ENCODE measurements at places on chromosomes 11 and 22.

DNA sequence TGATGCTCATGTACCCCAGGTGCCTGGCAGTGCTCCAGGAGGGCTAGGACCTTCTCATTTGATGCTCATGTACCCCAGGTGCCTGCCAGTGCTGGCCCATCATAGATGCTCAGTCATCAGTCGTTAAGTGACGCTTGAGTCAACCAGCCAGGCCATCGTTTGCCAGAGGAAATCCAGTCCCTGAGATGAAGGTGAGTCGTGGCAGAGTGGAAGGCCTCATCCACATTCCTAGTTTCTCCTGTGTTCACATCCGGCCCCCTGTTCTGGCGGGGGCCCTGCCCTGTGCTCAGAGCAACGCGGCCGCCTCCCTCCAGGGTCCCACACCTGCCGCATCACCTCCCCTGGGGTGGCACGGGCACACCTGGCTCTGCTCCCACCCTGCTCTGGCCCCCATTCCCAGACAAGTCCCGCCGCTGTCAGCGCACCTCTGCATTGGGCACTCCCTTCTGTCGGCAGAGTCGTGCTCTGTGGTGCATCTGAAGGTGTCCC is 279.9 kb downstream of the BRD1 start:
- DNase-seq, result no peak

GRCh38 chr11:102552020-102552419 is 21.5 kb upstream of the MMP7 start:
- no peak for DNase-seq

DNA sequence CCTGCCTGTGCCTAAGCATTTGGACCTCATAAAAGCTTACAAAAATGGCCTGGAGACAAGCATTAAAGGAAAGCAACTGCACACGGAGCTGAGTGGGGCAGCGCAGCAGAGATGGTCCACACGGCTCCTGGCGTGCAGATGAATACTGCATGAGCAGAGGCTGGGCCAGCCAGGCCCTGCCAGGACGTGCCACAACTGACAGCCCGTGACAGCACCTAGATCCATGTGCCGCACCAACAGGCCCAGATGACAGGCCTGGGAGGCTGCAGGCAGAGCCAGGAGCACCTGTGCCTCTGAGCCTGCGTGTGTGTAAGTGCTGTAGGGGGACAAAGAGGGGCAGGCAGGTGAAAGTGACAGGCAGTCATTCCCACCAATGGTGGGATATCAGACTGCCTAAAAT is 33.4 kb downstream of the MICAL3 start:
- no peak for DNase-seq

GRCh38 chr11:71244116-71244810 is 8.1 kb downstream of the SHANK2 start:
- no peak for DNase-seq

DNA sequence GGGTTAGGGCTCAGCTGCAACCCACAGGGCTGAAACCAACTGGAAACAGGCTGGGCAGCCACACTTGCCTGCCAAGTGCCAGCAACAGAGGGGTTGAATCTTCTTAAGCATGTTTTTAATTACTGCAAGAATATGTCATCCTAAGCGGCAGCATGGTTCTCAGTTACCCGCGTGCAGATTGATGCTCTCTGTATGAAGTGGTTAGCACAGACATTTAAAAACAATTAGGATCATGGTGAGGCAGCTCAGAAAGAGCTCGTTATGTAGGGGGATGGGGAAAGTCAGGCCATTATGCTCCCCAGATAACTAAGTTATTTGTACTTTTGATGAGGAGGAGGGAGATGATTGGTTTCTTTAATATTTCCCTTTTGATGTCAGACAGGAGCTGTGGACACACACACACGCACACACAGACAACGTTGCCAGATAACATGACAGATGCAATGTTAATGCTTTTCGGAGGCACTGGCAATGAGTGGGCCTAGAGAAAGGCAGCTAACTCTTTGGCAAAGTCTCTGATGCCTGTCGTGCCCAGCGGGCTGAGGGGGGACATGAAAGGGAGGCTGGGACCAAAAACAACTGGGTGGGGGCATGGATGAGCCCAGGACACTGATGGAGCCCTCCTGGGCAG is 389.7 kb downstream of the NXPE2 start:
- DNase-seq, result no peak

DNA sequence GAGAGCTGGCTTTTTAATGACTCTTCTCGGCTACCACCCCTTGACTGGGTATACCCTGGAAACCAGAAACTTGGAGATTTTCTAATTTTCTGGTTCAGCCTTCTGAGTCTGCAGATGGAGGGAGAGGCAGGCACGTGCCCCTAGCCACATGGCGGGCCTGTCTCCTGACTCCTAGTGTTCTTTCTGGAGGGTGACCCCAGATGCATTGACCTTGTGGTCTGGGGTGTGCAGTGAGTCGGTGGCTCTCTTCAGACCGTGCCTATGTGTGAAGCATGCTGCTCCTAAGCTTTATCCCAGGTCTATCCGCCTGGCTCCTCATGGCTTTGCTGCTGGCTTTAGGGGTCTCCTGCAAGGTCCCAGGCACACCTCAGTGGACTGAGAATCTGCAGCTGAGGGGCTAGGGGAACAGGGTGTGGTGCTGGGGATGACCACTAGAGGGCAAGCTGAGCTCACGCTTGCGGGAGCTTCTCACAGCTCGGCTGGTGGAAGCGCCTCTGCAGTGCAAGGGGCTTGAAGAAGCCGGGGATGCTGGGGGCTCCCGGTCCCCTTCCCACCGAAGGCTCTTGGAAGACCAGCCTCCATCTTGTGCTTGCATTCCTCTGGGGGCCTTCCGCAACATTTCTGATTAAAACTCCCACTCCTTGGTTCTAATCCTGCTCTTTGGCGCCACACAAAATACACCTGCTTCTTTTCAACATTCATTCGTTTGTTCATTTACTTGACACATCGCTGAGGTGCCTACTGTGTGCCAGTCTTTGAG is 51.8 kb downstream of the OTOG start:
- peak; percentile 58 for DNase-seq

- DNase-seq, result peak; percentile 40
These were observed 35.7 kb upstream of the DKK3 start for GRCh38 chr11:12043959-12044791.

- DNase-seq, result no peak
These were observed 904 bp downstream of the C2CD3 start for GRCh38 chr11:74169738-74170458.

DNA sequence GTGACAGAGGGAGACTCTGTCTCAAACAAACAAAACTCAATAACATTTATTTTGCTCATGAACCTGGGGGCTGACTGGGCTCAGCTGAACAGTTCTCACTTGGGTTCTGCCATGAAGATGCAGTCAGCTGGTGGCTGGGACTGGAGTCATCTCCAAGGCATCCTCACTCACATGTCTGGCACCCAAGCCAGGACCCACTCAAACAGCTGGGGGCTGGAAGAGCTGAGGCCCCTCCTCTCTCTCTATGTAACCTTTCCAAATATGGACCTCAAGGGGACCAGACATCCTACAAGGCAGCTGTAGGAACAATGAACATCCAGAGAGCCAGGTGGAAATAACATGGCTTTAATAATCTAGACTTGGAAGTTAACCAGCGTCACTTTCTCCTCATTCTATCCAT is 16.8 kb downstream of the HSPA8 start:
- no peak for DNase-seq

DNA sequence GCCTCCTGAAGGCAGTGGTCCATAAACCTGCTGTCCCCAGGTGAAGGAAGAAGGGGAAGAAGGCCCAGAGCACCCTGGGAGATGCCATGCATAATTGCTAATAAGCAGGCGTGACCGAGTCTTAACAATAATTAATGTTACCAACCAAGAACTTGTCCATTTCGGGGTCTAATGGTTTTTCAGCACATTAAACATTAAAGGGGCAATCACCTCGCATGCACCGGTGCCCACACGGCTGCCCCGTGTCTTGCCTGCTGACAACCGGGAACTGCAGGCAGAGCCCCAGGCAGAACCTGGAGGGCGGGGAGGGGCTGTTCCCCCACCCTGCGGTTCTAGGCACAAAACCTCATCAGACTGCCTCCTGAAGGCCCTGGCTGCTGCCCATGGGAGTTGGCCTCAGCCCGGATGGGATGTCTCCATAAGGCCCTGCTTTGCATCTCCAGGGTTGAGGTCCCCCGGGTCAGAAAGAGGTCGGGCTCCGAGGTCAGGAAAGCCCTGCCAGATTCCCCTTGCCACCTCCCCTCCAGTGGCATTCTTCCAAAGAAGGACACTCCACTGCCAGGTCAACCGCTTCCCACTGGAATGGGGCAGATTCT is 169.0 kb downstream of the BUD13 start:
- DNase-seq, result no peak

GRCh38 chr11:7905961-7906429 is 25.1 kb downstream of the OR10A6 start:
- no peak for DNase-seq

DNA sequence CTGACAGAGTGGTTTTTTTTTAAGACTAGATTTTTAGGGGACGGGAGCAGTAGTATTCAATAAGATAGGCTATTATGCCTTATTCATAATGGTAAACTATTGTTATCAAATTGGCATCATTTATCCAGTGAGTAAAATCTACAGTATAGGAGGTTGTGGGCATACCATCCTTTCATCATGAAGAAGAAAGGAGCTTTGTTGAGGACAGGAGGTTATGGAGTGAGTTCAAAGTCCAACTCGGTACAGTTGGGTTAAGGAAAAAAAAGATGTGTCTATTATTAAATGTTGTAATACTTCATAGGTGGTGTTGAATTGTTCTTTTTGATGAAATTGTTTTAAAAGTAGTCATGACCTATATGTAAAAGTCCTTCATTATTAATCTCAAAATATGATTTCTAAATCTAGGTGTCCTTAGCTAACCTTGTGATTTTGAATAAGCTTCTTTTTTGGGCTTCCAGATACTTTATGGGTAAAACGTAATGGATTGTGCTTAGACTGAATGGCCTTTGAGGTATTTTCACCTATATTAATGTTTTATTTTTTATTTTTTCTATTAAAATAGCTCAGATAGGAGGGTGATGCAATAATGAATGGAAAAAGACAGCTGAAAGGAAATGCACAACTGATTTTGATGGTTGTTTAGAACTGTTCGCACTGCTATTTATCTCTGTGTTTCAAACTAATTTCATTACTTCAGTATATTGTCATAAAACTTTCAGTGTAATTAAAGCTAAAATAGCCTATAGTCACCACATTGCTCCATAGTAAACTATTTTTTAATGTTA is 15.3 kb upstream of the CNTF start:
- no peak for DNase-seq

DNA sequence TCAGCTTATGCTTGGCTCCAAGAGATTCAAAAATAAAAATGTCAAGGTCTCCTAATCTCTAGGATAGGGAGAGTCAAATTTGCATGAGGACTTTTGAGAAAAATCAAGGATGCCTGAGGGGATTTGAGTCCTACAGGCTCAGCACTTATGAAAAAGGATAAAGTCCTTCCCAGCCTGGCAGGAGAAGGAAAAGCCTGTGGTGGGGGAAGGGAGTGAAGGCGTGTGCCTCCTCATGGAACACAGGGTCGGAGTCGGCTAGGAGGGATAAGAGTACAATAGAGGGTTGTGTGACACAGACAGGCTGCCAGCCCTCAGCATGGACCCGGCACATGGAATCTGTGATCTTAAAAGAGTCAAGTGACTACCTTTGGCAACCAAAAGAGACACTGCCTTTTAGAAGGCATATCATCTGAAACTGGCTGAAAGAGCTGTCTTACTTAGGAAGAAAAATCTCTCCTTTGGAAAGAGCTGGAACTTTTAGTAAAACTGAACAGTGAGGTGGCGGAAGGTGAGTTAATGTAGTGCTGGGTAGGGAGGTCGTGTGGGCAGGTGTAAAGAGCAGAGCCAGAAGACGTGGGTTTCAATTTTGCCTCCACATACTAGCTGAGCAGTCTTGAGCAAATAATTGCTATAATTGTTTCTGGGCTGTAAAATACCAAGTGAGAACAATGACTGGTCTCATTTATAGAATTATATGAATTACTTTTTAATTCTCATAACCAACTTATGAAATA is 58.8 kb upstream of the RDX start:
- no peak for DNase-seq

DNA sequence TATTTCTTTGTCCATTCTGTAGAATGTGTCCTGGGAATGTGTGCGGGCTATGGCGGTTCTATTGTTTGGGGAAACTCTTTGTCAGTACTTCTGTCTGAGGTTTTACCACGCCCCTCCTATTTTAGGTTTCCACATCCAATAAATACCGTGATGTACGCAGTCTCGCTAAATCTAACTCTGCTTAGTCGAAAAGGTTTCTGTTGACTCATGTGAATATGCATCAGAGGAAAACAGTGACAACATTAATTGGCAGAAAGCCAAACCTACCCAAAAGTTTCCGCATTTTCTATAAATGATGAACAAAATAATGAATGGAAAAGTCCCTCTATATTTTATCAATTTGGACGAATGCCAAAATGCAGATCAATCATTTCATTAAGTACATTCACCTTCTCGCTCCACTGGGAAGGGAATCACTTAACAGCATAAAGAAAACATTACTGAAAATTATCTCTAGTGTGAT is 143.4 kb downstream of the MAML2 start:
- DNase-seq, result peak; percentile 46

- peak; percentile 69 for DNase-seq
These were observed 2.1 kb downstream of the CCND1 start for GRCh38 chr11:69642913-69643632.

- no peak for DNase-seq
These were observed 118.3 kb downstream of the CD44 start for GRCh38 chr11:35257281-35257680.

DNA sequence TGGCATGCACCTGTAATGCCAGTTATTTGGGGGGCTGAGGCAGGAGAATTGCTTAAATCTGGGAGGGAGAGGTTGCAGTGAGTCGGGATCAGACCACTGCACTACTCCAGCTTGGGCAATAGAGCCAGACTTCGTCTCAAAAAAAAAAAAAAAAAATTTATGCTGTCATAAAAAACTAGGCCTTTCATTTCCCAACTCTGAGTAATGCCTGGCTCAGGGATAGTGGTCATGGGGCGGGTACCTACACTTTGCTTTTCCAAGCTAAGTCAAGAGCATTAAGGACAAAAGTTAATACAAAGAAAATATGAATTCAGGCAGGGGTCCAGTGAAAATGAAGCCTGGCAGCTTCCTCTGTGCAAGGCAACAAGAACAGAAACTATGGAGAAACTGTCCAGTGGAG is 16.3 kb downstream of the CPSF7 start:
- DNase-seq, result no peak

DNA sequence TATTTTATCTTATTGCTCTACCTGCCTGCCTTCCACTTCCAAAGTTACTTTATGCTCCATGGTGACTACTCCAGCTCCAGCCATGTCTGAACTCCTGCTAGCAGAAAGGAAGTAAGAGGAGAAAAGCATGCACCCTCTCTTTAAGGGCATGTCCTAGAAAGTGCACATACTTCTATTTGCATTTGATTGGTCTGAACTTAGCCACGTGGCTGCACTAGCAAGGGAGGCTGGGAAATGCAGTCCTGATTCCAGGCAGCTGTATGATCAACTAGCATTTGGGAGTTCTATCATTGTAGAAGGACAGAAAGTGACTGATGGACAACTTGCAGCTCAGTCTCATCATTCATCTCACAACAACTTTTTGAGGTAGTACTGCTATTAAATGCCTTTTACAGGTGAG is 515.7 kb downstream of the BUD13 start:
- DNase-seq, result no peak
